Activated naive CD4-positive, alpha-beta T cell treated with anti-CD3 and anti-CD28 coated beads, Interleukin-2, amount 10 ng/mL, durations not matched to agents 5 hours and 36 hours (primary cell): ENCODE measurements at places on chromosomes 5 and 9. TPM values are rescaled to one million over a fixed set of nuclear protein-coding genes. Genes with fewer than 3 reads are reported as not detected.

SPINK4 gene
- total RNA-seq: not detected

PTGR1 gene
- total RNA-seq: not detected

OTP gene
- not detected for total RNA-seq

C1QTNF3 gene
- total RNA-seq: 3.7 TPM

FCN2 gene
- total RNA-seq: not detected

SCGB3A2 gene
- total RNA-seq: not detected

REEP2 gene
- 1.1 TPM for total RNA-seq

SPATA31D4 gene
- total RNA-seq: not detected
